ENCODE measurements at places on chromosomes 3 and 15.

DNA sequence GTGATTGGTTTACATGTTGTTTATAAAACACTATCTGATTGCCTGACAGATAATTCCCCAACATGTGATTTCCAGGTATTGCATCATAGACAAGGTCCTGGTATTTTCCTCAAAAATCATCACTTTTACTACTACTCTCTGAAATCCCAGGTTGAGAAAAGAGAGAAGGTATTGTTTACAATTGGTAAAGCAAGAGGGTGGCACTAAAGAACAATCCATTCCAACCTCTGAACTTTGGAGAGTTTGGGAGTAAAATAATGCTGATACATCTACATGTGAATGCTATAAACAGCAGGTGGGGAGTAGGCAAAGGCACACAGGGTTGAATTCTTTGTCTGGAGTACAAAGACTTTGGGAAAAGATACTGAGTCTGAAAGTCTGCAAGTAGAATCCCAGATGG, 134.2 kb downstream of the WDR72 start:
- DNase-seq = no peak

- DNase-seq = no peak
These were observed 24.1 kb upstream of the SACM1L start for GRCh38 chr3:45665101-45665572.

- DNase-seq = no peak
These were observed 265.9 kb downstream of the SHQ1 start for GRCh38 chr3:72582211-72582878.

- DNase-seq = no peak
These were observed 19.5 kb downstream of the PRKCD start for GRCh38 chr3:53180305-53181023.

- no peak for DNase-seq
These were observed 30.4 kb downstream of the BHLHE40 start for GRCh38 chr3:5009506-5010109.

GRCh38 chr15:73987681-73988444, 4.2 kb downstream of the STOML1 start:
- DNase-seq = no peak

GRCh38 chr3:66398228-66399025, 102.4 kb downstream of the LRIG1 start:
- no peak for DNase-seq

GRCh38 chr3:4981665-4982494, 2.6 kb downstream of the BHLHE40 start:
- no peak for DNase-seq

Data from nucleus accumbens (tissue), 56 donors.